ENCODE measurements at places on chromosomes 13 and 19.
A peak's percentile ranks its signal among the peaks of the same experiment; 100 is the strongest.

GRCh38 chr13:110179857-110180147 is 127.2 kb downstream of the COL4A1 start:
- DNase-seq = no peak

DNA sequence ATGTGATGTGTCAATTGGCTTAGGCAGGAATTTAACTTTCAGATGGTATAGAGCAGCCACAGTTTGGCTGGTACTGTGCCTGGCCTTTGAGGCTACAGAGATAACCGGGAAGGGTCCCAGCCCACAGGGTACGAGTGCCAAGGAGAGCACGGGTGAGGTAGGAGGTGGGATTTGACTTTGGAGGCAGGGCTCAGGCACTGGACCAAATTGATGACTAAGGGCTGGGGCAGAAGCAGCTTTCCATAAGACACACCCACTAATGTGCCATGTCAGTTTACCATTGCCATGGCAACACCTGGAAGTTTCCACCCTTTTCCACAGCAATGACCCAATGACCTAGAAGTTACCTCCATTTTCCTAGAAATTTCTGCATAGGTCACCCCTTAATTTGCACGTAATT is 466.2 kb downstream of the TSHZ3 start:
- no peak for DNase-seq

DNA sequence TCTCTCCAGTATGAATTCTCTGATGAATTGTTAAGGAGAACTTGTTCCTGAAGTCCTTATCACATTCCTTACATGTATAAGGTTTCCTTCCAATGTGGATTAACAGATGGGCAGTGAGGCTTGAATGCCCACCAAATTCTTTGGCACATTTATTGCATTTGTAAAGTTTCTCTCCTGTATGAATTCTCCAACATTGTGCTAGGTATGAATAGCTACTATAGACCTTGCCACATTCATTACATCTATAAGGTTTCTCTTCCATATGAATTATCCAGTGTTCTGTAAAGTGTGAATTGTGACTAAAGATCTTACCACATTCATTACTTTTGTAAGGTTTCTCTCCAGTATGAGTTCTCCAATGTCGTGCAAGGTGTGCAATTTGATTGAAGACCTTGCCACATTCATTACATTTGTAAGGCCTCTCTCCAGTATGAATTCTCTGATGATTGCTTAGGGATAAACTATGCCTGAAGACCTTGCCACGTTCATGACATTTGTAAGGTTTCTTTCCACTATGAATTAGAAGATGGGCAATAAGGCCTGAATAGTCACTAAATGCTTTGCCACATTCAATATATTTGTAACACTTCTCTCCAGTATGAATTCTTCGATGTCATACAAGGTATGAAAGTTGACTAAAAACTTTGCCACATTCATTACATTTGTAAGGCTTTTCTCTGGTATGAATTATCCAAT is 20.4 kb downstream of the ZNF578 start:
- DNase-seq = no peak

GRCh38 chr19:30471441-30471840 is 99.3 kb downstream of the ZNF536 start:
- no peak for DNase-seq

- DNase-seq = no peak
Observed at GRCh38 chr13:105319875-105320274, 1215.6 kb downstream of the EFNB2 start.

GRCh38 chr13:42477596-42478190 is 96.3 kb upstream of the TNFSF11 start:
- DNase-seq = no peak

- no peak for DNase-seq
Observed at GRCh38 chr19:17125062-17125727, 49.6 kb downstream of the MYO9B start.

- no peak for DNase-seq
Observed at GRCh38 chr13:75285310-75285709, 196.7 kb downstream of the TBC1D4 start.

DNA sequence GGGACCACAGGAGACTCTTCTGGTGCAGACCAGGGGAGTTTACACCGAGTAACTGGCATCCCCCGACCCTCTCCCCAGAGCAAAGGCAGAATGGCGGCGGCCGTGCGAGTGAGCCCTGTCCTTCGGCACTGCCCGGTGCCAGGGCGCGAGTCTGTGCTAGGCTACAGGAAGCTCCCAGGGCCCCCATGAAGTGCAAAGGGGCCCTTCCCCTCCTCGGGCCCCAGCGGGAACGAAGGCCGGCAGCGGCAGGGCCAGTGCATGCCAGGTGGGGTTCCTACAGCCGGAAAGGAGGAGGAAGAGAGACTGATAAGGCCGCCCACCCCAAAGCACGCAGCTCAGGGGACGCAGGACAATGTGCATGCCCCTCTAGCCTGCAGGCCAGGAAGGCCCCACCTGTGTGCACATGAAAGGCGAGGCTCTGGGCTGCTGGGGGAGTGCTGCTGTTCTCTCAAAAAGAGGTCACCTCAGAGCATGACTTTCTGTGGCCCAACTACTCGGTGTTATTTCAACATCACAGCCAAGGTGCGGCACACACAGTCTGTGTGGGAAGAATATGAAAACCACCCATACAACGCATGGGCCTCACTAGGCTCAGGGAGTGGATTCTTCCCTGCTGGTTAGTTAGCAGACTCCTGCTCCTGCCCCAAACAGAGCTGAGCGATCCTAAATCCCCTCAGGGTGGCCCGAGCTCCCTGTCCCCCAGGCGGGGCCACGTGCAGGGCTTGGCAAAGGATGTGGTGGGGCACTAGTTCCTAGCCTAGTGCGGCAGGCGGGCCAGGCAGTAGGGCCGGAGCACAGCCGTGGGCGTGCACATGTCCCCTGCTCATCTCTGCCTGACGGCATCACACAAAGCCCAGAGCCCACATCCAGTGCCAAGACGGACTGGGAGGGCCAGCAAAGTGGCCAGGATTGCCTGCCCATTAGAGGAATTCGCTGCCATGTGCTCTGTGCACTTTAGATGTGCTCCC is 28.4 kb upstream of the TIMM44 start:
- DNase-seq = no peak

GRCh38 chr13:60619461-60619860 is 222.4 kb downstream of the TDRD3 start:
- DNase-seq = no peak

GRCh38 chr19:39949026-39949747 is 14.8 kb upstream of the FCGBP start:
- no peak for DNase-seq

- DNase-seq = peak; percentile 91
Observed at GRCh38 chr19:5719961-5720790, at the start of the genes CATSPERD and LONP1. CATSPERD (plus strand) TSS chr19:5720637; CDS start chr19:5720738, 101 bp downstream. LONP1 (minus strand) TSS chr19:5720146; CDS start chr19:5720132, 14 bp downstream.

- no peak for DNase-seq
Observed at GRCh38 chr13:41276824-41277223, 13.4 kb upstream of the MTRF1 start.

DNA sequence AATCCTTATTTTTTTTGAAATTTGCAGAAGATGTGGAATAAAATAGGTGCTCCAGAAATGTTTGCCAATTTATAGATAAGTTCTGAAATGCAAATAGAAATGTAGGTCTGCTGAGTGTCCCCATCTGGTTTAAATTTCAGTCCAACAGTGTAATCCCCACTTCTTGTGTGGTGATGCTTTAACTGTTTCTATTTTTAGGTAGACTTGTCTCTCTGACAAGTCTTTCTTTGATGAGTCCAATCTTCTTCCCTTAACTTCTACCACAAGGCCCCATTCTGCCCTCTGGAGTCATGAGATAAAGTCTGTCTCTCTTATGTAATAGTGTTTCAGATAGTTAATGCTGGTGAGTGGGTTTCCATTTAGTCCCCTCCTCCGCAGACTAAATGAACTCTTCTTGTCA is 390.4 kb downstream of the RFC3 start:
- DNase-seq = peak; percentile 33

- no peak for DNase-seq
Observed at GRCh38 chr13:75687150-75687763, 51.1 kb downstream of the LMO7 start.

DNA sequence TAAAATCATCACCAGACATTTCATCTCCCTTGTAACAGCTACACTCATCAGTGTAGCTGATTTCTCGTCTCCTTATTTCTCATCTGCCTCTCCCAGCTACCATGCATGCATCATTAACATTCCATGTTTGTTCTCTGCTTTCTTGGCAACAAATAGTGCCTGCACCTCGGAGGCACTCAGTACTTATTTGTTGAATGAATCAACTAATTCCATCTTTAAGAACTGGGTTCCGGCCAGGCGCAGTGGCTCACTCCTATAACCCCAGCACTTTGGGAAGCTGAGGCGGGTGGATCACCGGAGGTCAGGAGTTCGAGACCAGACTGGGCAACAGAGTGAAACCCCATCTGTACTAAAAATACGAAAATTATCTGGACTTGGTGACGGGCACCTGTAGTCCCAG is 63.9 kb upstream of the GTF3A start:
- no peak for DNase-seq

DNA sequence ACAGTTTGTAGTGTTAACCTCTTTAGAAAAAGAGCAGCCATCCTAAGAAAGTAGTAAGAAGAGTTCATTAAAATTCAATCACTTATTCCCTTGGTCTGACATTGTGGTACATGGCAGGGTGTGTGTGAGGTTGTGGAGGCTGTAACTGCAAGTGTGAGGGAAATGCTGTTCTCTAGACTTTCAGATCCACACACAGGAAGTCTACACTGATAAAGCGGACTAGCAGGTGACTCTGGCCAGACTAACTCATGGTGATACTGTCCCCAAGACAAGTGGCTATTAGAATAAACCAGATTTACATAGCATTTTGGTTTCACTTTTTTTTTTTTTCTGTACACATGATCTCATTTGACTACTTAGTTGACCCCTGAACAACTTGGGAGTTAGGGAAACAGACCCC is 10.0 kb downstream of the MTIF3 start:
- DNase-seq = no peak

GRCh38 chr13:64912141-64912540 is 2318.0 kb downstream of the PCDH9 start:
- DNase-seq = peak; percentile 25

All from GM04503 (cell line).